ENCODE measurements at places on chromosomes 11 and 22. TPM values are rescaled to one million over a fixed set of nuclear protein-coding genes. Genes with fewer than 3 reads are reported as not detected.

The CLMP gene
- polyA plus RNA-seq: 166 TPM

The ARFGAP2 gene
- polyA plus RNA-seq: 44.9 TPM

The MUC6 gene
- polyA plus RNA-seq: not detected

DNA sequence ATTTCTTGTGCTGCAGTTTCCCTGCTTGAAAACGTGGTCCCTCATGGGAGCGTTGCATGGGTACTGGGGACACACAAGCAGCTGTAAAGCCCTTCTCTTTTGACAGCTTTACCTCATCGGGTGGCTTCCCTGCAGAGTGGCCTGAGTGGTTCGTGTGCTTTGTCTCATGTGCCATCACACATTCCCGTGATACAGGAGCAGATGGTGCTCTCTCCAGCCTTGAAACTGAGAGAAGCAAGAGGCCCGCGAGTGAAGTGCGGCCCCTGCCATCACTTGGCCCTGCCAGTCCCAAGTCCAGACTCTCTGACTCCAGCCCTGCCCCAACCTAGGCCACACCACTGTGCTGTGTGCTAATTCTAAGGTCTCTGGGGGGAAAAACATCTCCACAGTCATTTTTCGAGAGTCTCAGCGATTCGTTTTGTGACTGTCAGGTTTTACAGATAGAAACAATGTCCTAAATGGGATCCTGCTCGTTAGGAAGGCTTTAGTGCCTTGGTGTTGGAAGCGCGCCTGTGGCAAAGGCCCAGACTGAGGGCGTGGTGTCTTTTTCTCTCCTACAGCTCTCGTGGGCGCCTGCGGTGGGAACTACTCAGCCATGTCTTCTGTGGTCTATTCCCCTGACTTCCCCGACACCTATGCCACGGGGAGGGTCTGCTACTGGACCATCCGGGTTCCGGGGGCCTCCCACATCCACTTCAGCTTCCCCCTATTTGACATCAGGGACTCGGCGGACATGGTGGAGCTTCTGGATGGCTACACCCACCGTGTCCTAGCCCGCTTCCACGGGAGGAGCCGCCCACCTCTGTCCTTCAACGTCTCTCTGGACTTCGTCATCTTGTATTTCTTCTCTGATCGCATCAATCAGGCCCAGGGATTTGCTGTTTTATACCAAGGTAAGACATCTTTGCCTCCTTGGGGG, 64.2 kb downstream of the KREMEN1 start:
- DNase-seq: no peak

DNA sequence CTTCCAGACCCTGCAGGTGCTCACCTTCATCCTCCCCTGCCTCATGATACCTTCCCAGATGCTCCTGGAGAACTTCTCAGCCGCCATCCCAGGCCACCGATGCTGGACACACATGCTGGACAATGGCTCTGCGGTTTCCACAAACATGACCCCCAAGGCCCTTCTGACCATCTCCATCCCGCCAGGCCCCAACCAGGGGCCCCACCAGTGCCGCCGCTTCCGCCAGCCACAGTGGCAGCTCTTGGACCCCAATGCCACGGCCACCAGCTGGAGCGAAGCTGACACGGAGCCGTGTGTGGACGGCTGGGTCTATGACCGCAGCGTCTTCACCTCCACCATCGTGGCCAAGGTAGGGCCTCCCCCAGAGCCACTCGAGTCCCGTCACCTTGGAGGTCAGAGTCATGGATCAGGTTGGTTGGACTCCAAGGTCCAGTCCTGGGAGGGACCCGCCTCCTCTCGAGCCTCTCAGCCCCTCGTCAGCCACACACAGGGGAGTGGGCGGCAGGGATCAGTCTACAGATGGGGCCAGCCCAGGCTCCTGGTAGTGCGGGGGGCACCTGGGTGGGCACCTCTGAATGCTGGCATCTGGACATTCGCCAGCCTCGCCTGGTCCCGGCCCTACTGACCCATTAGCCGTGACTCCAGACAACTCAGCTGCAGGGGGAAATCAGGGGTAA, 34.8 kb upstream of the SLC22A12 start:
- DNase-seq: no peak

- DNase-seq: peak; percentile 65
Observed at GRCh38 chr11:62340269-62340901, 3.1 kb downstream of the ASRGL1 start.

DNA sequence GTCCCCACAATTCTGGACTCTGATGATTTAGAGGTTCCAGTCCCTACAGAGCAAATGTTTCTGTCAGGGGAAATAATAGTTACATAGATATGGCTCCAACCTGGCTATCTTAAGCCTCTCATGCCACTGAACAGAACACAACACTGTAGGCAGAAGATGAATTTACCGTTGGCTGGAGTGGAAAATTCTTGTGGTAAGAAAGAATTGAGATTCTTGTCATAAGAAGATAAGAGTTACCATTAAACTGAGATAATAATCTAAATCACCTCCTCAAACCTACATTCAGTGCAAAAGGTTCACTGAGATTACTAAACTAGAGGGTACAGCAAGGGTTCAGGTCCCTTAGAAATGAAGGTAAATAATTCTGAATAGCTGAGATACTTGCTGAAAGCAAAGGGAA, 10.1 kb upstream of the NAALAD2 start:
- DNase-seq: no peak

GRCh38 chr11:125123947-125124617, 12.7 kb upstream of the TMEM218 start:
- DNase-seq: peak; percentile 64

- no peak for DNase-seq
Observed at GRCh38 chr11:113045146-113045545, 83.9 kb downstream of the NCAM1 start.
